Stimulated activated CD4-positive, alpha-beta T cell treated with anti-CD3 and anti-CD28 coated beads, Interleukin-2, amount 100 ng/mL, for 24 hours (primary cell): ENCODE measurements at places on chromosomes 12 and 14.

DNA sequence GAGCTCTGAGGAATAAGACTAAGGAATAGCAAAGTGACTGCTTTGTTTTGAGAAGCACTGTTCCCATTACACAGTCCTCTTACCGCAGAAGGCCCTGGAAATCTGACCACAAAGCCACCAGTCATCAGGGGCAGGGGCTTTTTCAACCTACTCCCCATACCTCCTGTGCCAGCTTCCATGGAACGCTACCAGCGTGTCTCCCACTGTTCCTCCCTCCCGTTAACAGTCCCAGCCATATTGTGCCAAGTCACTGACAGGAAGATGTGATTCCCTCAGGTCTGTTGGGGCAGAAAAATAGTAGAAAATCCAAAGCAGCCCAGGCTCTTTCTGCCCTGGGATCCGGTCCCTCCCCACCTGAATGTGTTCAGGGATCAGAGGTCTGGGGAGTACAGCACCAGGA is 46.6 kb upstream of the VPS33A start:
- no peak for DNase-seq

DNA sequence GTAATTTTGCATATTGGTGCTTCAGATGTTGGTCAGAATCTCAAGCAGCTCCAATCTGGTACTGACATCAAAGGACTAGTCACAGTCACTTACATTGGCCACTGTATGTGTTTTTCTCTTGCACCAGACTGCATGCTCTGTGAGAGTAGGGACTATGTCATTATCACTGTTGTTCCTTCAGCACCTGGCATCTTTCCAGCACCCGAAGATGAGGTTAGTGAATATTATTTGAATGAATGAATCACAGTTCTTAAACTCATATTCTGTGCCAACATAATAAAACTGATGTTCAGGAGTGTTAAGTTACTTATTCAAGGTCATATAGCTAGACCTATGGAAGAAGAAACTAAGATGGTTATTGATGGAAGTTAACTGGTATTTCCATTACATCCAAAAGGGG is 204.5 kb upstream of the TBX3 start:
- no peak for DNase-seq

DNA sequence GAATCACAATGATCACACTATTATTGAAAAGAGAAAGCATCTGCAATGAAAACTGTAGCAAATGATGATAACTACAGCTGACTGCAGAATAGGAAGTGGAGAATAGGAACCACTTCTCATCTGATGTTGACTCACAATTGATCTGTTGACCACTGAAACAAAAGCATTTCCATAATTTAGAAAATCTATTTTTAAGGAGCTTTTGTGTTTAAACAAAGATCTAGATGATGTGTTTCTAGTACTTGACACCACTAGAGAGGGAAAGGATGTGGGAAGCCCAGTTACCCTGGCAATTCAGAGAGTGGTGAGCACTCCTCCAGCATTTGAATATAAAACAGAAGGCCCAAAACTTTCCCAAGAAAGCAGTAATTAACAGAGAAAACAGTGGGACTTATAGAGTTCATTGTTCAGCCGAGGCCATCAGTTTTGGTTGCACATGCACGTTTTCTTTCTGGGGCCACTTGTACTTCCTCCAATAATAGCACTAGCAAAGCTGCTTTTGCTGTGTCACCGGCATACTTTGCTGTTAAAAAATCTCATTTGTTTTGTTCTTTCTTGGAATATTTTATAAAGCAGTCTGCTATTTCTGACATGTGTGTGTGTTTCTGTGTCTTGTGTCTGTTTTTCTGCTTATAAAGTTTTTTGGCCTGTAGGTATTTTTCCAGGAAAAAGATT is 76.1 kb upstream of the HECTD1 start:
- no peak for DNase-seq

DNA sequence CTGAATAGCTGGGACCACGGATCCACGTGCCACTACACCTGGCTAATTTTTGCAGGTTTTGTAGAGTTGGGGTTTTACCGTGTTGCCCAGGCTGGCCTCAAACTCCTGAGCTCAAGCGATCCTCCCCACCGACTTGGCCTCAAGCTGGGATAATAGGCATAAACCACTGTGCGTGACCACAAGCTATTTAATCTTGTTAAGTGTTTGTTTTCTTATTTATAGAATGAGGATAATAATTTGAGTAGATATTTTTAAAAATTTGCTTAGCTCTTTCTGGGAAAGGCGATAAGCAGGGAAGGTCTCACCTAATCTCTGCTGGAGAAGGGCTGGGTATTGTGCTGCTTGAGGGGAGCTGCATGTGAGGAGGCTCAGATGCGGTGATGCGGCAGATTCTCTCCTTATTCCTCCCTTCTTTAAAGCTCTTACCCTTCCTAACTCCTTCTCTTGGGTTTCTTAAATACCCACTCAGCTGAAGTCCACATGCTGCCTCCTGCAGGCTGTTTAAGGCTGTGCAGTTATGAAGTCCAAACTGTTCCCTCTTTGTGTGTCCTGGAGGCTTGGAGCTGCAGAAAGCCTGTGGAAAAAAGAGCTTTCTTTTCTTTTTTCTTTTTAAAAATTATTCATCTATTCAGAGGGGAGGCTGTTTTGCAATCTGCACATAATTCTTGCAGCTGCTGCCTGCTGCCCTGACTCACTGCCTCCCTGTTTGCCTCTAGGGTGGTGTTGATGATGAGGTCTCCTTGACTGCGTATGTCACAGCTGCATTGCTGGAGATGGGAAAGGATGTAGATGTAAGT is 37.9 kb downstream of the A2ML1 start:
- peak; percentile 32 for DNase-seq

DNA sequence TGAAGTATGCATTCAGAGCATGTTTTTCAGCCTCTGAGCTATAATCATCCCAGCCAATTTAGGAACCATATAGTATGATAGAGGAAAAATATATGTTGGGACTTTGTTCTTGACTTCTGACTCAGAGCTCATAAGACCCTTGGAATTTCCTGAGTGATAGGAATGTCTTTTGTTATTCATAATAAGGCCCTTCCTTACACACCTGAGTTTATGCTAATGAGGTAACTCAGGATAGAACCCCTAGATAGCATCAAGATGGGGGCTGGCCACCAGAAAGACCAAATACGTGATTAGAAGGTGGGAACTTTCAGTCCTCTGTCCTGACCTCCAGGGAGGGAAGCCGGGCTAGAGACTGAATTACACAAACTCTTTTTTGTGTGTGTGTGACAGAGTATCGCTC is 32.4 kb upstream of the PLEK2 start:
- DNase-seq, result no peak

DNA sequence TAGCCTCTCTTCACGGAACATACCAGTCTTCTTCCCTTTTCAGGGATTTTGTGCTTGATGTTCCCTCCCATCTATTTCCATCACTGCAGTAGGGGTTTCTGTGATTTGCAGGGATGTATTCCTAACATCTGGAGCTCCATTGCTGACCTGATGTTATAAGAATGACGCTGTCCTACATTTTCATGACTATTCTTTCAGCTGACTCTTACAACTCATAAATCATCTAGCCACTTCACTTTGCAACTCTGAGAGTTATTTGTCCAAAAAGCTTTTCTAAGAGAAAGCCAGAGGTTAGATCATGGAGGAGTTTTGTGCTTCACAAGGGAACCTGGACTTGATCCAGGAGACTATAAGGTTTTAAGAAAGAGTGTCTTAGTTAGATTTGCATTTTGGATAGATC is 116.6 kb upstream of the FAR2 start:
- no peak for DNase-seq

GRCh38 chr12:110649341-110649847 is 35.5 kb downstream of the TCTN1 start:
- DNase-seq, result no peak

DNA sequence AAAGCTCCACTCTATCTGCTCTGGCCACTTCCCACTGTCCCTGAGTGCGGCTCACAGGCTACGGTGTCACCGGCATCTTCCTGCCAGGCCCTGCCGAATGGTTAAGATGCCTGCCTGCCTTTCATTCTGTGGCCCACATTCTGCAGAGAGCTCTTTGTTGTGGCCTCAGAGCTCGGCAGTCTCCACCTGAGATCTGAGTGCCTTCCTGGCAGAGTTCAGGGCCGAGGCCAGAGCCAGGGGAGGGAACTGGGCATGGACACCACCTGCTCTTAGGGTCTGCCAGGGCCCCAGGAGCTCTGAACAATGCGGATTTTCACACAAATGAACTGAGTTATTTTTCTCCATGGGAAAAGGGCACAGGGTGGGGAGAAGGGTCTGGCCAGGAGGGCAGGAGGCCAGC is 127.2 kb downstream of the RBM19 start:
- DNase-seq, result no peak

GRCh38 chr12:57343703-57344378 is 87.0 kb downstream of the R3HDM2 start:
- no peak for DNase-seq

- peak; percentile 49 for DNase-seq
These were observed 36.3 kb upstream of the NPFF start for GRCh38 chr12:53543539-53543938.

DNA sequence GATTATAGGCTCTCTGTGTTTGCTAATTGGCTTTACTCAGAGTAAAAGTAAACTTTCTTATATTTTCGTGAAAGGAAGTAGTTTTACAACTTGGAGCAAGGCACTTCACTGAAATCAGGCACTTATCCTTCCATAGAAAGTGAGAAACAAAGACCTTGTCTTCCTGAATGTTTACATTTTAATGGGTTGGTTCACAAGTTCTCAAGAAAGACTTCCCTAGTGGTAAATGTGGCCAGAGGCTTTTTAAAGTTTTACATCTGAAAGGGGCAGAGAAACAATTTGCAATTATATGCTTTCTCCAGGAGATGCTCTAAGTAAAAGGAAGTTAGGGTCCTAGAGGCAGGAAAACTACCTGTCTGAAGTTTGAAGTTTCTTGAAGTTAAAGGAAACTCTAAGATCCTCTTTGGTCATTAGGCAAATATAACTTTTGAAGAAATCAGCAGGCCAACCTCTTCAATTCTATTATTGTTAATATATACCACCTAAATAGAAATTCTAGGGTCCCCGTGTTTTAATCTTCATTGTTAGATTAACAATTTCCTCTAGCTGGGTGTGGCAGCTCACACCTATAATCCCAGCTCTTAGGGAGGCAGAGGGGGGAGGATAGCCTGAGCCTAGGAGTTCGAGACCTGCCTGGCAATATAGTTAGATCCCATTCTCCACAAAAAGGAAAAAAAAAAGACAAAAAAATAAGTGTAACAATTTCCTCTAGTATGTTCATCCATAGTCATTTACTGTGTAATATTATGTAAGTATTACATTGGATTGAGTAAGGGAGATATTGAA is 644.9 kb upstream of the FOXG1 start:
- DNase-seq, result no peak

- no peak for DNase-seq
These were observed 58.9 kb upstream of the ANKS1B start for GRCh38 chr12:100043631-100044030.

DNA sequence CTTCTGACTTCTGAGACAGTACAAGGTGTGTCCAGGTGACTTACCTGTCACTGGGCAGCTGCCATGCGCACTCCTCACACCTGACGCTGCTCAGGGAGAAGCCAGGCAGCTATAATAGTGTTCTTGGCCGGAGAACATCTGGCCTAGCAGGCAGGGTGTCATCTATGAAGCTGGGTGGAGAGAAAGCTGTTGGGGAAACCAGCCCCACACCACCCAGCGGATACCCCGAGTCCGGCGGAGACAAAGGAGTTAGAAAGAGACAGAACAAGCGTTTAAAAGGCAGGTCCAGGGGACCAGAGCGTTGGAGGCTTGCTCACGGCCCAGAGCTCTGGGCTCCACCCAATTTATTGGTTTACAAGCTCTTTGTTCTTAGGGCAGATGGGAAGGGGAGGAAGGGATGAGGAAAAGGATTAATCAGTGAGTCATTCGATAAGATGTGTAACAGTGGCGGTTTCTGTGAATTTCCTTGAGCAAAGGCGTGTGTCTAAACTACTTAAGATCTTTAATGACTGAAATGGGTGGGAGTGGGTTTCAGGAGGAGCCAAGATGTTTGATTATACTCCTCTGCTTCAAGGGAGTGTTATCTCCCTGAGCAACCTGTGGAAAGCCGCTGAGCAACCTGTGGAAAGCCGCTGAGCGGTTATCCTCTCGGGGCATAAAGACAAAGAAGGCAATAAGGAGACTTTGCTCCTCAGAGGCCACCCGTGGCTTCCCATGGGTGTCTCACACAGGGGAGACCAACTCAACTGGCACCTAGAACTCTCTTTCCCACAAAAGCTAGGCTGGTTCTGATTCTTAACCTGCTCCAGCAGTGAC is at the start of gene GALNT8:
GALNT8 (plus strand) TSS at position 580 of the 816 bp plus-strand sequence. CDS start 278 bp downstream, outside the sequence.
- no peak for DNase-seq

DNA sequence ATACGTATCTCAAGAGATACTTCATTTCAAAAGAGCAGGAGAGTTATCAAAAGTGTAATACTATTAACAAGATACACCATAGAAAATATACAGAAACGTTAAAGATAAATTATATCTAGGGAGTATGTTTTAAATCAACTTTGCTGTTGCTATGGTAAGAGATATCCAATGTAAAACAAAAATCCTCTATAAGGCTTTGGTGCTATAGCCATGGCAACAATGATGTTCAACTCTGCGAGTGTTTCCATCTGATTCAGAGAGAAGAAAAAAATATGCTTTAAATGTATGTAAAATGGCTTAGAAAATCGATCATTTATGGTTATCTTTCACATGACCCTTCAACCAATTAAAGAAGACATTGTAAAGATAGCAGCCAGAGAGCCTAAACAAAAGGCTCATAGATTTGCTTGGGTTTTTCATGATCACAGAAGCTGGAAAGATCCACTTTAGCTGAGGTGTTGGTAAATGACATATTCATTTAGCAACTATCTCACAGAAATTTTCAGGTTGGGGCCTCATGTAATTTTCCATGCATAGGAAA is 387.0 kb upstream of the GARIN6 start:
- no peak for DNase-seq

- DNase-seq, result no peak
These were observed 22.9 kb upstream of the VPS37B start for GRCh38 chr12:122918827-122919226.

- DNase-seq, result no peak
These were observed 445.2 kb downstream of the NAV3 start for GRCh38 chr12:78275886-78276285.

DNA sequence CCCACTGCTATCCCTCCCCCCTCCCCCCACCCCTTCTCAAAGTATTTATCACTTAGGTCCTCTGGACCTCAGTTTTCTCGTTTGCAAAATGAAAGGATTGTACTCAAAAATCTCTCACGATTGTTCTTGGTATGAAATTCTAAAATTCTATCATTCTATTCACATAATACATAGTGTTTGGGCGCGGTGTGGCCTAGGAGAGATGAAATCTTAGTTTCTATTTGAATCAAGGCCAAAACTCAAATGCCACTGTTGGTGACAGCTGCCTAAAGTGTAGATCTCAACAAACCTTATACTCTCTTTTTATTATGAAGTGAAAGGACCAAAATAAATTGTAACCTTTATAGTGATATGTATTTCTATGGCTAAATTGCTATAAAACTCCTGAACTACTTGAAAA is 23.7 kb upstream of the YAF2 start:
- no peak for DNase-seq

GRCh38 chr12:103637429-103637828 is 50.4 kb downstream of the STAB2 start:
- no peak for DNase-seq

DNA sequence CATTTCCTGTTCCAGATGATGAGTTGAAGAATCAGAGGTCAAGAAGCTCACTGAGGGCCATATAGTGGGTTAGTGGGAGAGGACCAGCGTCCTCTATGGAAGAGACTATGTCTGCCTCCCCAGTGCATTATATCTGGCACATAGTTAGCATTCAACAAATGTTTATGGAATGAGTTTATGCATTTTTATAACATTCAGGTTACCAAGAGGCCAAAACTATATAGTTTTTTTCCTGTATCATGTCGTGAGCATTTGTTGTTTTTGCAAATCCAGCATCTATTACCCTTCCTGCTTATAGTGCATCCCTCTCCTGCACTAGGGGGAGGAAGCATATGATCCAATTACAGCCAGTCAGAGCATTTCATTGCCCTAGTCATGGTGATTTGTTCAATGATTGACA is 60.6 kb downstream of the SUDS3 start:
- no peak for DNase-seq
